ENCODE measurements at places on chromosomes 4 and X.
A peak's percentile ranks its signal among the peaks of the same experiment; 100 is the strongest.

- DNase-seq = no peak
These were observed 81.8 kb upstream of the WDR1 start for GRCh38 chr4:10198365-10198764.

DNA sequence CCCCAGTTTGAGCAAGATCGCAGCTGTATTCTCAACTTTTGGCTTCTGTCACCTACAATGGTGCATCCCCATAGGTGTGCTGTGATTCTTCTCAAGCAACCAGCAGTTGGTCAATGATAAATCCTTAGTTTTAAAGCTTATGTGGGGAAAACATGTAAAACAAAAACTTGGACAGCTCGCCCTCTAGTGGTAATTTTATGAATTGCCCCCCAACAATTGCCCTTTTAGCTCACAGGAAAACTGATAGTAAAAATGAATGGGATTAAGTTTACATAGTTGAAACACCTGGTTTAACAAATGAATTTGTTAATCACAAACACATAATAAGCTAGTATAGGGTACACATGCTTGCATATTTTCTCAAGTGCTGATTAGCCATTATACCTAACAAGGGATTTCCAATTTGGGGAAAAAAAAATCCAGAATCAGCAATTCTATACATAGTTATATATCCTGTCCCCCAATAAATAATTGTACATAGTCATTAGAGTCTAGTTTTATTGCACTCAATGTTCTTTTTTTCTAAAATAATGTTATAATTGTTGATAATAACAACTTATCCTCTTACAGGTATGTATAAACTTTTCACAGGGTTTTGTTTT, 30.1 kb downstream of the TEX13A start:
- peak; percentile 59 for DNase-seq

- DNase-seq = no peak
These were observed 26.3 kb downstream of the AFF1 start for GRCh38 chr4:86961116-86961515.

DNA sequence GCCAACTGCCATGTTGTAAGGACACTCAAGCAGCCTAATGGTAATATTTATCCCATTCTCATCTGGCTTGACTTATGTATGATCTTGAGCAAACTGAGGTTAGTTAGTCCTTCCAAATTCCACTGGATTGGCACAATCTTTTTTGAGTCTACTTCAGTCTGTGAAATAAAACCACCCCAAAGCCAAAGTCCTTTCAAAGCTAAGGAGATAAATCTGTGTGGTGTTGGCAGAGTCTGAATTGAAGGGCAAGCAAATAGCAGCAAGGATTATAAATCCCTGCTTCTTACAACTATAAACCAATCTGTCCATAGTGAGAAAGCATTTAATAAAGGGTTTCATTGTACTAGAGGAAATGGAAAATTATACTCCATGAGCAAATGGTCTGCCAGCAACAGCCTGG, 233.9 kb upstream of the GLRA2 start:
- DNase-seq = no peak

GRCh38 chrX:9737363-9737762, 28.3 kb downstream of the GPR143 start:
- no peak for DNase-seq

GRCh38 chrX:94058728-94059382, 384.8 kb downstream of the FAM133A start:
- DNase-seq = peak; percentile 25

DNA sequence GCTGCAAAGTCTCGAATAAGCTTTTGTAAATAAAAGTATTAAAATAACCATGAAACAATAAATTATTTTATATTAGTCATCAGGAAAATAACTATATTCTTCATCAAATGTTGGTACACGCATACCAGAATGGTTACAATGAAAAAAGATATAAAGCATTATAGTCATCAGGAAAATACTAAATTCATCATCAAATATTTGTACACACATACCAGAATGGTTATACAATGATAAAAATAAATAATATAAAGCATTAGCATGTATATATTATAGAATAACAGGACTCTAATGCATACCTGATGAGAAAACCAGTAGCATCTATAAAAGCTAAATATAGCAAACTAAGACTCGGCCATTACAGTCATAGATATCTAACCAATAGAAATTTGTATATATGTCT, 202.9 kb downstream of the TRAM1L1 start:
- DNase-seq = no peak

DNA sequence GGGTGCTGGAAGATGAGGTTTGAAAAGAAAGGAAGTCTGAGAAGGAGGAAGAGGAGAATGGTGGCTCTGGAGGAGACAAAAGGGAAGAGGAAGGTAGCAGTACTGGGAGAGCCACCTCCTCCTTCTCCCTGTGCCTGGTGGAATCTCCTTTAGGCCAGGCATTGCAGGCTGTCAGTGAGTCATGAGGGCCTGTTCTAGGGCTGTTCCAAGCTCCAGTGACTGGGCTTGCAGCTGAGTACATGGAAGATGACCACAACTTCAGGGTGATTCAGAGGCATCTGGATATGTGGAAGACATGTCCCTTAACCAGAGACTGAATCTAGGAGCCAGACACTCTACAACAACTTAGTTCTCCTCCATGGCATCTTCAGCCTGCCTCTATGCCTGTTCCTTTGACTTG, 107.8 kb downstream of the EFNB1 start:
- DNase-seq = peak; percentile 51

DNA sequence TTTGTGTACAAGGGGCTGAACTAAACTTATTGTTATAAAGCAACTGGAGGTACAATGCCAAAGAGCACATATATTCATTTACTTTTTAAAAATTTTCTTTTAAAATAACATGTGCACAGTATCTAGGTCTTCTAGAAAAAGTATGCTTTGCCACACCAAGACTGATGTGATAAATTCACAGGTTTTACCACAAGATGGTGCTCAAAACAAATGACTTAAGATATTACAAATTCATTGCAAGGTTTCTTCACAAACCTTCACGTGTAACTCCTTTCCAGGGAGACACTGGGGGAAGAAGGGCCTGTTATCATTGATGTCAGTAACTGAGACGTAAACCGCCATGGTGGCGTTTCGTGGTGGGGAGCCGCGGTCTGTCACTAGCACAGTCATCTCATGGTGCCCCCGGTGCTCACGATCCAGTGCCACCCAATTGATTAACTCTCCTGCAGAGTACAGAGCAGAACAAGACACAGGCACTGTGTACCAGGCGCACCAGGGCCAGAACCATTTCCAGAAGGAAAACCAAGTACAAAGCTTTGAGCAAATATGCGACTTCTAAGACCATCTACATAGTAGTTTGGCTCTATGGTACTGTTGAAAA, 162.2 kb downstream of the DCHS2 start:
- DNase-seq = no peak

GRCh38 chr4:112508356-112508755, 7.6 kb downstream of the NEUROG2 start:
- no peak for DNase-seq

DNA sequence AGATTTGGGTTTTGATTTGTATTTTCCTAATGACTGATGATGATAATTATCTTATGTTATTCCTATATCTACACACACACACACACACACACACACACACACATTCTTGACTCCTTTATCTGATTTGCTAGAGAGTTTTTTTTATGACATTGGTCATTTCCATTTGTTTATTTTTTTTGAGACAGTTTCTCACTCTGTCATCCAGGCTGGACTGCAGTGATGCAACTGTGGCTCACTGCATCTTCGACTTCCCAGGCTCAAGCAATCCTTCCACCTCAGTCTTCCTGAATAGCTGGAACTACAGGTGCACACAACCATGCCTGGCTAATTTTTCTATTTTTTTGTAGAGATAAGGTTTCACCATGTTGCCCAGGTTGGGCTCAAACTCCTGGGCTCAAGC, 6.7 kb downstream of the ZNF81 start:
- DNase-seq = no peak

GRCh38 chrX:115425359-115425758, 135.6 kb upstream of the PLS3 start:
- no peak for DNase-seq

DNA sequence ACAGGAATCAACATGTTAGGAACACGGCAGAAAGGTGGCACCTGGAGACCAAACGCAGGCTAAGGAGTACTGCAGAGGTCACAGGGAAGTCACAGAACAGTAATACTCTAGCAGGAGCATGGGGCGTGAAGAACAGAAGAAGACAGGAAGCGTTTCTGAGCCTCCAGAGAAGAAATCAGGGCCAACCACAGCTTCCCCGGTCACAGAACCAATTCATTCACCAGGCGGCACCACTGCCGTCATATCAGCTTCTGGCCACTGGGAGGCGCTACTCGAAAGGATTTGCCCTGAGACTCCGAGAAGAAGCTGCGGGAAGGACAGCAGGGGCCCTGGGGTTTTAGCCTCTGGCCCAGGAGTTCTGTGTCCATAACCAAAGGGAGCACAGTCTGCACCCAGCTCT, 78.0 kb upstream of the DRD5 start:
- DNase-seq = peak; percentile 93

DNA sequence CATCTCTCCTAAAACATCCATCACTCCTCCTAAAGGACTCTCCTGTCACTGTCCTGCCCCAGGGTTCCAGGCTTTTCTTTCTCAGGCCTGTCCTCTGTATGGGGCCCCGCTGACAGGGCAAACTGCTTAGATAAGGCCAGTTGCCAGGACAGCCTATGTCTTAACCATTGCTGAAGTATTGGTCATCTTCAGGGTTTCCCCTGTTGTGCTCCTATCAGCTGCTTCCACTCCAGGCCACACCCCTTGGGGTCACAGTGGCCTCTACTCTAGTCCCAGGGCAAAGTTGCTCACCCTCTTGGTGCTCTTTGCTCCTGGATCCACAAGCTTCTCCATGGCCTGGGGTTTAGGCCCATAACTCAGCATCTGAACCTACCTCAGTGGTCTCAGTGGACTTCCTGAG, 138.0 kb upstream of the PJA1 start:
- DNase-seq = peak; percentile 81

GRCh38 chr4:74013264-74013663, 14.8 kb upstream of the CXCL5 start:
- DNase-seq = no peak

DNA sequence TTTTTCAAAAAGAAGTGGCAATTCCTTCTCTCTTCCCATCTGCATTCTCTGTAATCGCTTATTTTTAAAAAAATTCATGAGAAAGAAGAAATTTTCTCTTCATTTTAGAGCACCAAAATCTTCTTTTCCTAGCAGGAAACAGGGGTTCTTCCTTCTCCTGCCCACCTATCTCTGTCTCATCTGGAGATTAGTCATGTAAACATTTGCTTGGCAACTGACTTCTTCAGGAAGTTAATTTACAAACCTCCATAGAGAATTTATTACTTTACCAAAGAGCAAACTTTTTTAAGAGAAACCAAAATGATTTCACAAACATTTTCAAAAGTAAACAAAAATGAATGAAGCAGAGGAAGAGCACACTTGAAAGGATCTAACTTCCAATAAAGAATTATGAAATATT, 13.5 kb downstream of the TTC29 start:
- DNase-seq = no peak

GRCh38 chrX:124239911-124240310, 92.5 kb upstream of the TEX13D start:
- no peak for DNase-seq

GRCh38 chrX:134865682-134866255, 125.0 kb upstream of the SMIM10 start:
- DNase-seq = no peak

DNA sequence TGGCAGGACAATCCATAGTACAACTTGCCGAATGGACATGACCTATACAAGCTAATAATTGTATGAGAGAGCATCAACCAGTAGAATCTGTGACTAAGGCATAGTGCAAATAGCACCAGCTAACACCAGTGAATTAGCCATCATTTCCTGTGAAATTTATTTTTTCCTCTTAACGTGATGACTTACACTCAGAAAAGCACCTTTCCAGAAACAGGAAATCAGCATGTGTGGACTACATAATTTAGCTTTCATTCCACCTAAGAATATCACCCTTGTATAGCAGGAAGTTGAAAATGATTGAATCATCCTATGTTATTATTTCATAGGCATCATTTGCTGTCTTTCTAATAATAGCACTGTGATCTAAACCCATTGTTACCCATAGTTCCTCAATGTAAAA, 1393.4 kb upstream of the PCDH7 start:
- no peak for DNase-seq

GRCh38 chr4:47824840-47825239, 13.0 kb downstream of the CORIN start:
- DNase-seq = peak; percentile 91

DNA sequence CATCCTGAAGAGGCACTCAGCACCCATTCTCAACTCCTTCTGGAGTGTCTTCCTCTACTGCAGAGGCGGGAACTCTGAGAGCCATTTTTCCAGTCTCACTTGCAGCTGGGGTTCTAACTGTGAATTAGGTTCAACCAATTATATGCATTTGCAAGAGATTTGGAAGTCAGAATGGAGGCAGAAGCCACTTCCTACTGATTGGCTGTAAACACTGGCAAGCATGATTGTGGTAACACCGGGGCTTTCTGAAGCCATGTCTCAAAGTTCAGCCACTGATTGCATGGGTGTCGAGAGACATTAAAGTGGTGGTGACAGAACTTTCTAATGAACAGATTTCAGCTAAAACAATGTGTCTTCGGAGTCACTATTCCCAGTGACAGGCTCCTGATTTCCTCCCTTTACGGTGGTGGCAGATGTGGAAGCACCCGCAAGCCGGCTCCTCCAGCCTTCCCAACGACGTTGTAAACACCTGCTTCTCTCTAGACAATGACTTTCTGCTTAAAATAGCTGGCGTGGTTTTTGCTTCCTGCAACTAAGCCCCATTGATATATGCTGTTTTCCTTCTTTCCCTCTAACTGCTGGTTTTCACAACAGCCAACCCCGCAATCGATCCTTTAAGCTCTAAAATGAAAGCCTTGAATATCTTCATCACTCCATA, 92.0 kb downstream of the IRF2 start:
- no peak for DNase-seq

GRCh38 chr4:152983774-152984411, 47.8 kb downstream of the FHDC1 start:
- no peak for DNase-seq

- peak; percentile 30 for DNase-seq
These were observed 280.1 kb downstream of the RAPGEF2 start for GRCh38 chr4:159382856-159383561.

- DNase-seq = no peak
These were observed 16.9 kb upstream of the OCIAD1 start for GRCh38 chr4:48813964-48814363.

- DNase-seq = no peak
These were observed 11.2 kb upstream of the CCNG2 start for GRCh38 chr4:77145842-77146185.

GRCh38 chr4:62543002-62543401, 1342.9 kb downstream of the ADGRL3 start:
- no peak for DNase-seq

- no peak for DNase-seq
These were observed 22.0 kb downstream of the RUFY3 start for GRCh38 chr4:70743731-70744130.

GRCh38 chr4:156686120-156686519, 285.5 kb downstream of the PDGFC start:
- DNase-seq = no peak

- DNase-seq = no peak
These were observed 32.8 kb upstream of the REST start for GRCh38 chr4:56874923-56875322.

- DNase-seq = no peak
These were observed 8.2 kb downstream of the FANCB start for GRCh38 chrX:14864631-14865030.
